ENCODE measurements at places on chromosomes 3 and 15.

DNA sequence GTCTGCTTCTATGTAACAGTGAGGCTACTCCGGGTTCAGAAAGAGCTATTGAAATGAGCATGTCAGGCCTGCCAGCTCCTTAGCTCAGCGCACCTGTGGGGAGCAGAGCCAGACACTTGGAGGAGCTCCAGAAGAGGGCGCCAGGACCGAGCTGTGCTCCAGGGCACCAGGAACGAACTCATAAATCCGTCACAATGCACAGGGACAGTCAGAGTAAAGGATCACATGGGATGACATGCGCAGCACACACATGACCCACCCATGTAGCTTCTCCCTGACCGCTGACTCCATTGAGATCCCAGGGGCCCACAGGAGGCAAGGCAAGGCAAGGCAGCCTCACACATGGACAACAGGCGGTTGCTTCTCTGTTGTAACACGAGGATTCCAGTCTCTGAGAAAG lies 26.0 kb upstream of the GNB5 start:
- DNase-seq = no peak

DNA sequence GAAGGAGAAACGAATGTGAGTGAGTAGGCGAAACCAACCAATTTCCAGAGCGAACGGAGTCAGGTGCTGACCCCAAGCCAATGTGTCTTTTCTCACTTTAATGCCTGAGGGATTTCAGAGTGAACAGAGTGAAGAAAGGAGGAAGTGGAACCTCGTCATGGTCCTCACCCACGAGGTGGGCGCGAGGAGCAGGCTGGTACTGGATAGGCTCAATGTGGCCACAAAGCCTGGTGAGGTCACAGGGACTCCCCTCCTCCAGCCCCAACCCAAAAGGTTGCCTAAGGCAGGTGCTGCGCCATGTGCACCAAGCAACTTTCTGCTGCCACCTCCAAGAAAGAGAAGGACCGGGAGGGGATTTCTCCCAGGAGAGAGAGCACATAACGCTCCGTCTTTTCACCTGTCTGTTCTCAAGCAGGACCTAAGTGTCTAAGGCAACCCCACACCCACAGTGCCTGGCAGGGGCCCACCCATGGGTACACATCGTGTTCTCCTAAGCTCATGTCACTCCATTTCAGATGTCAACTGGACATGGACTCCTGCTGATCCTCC lies 3.8 kb downstream of the NRROS start:
- no peak for DNase-seq

DNA sequence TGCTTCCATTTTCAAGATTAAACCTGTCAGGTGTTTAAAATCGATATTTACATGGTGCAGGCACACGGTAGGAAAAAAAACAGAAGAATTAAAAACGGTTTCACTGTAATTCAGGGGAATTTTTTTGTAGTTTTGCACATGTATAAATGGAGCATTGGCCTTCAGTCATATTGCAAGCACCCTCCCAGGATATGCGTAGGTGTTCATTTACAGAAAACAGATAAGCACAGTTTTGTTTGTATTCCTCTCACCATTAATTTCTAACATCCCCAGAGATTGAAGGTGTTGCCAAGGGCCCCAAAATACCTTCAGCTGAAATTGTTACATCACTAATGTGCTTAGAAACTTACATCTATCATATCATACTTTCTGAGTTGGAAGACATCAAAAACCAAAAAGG lies 427.1 kb upstream of the NR2F2 start:
- DNase-seq = no peak

GRCh38 chr15:88484682-88485331 lies 17.3 kb downstream of the MRPS11 start:
- DNase-seq = peak; percentile 36

DNA sequence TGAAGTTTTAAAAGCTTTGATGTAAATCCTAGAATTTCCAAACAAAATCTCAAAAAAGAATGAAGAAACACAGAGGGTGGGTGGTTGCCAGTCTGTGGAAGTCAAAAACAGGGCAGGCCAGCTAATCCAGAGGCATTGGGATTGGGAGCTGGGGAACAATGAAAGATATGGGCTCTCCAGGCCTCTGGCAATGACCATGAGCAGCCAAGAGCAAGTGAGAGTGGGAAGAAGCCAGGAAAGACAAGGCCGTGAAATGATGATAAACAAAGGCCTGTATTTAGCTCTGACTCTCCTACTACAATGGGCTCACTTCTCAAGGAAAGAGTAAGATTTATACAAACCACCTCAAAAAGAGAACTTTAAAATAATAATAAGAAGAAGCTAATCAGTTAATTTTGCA lies 248.5 kb downstream of the ZMAT3 start:
- DNase-seq = no peak

DNA sequence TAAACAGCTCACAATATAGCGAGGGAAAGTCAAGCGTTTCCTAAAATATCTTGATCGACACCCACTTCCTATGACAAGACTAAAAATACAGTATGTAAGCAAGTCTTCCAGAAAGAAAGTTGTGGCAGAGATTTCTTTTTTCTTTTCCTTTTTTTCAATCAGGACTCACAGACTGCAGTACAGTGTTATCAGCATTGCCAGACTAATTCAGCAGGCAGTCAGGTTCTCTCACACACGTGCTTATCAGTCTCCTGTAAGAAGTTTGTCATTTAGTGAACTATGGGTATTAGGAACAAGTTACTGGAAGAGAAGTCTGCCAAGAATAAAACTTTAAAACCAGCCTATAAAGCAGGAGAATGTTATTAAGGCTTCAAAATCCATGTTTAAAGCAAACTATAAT lies 32.8 kb upstream of the ZNF385D start:
- no peak for DNase-seq

- DNase-seq = no peak
Observed at GRCh38 chr3:128266453-128266852, 113.2 kb downstream of the EEFSEC start.

- DNase-seq = no peak
Observed at GRCh38 chr3:53083521-53083920, 37.6 kb upstream of the SFMBT1 start.

- no peak for DNase-seq
Observed at GRCh38 chr3:53974324-53974723, 82.7 kb upstream of the SELENOK start.
